CD4-positive, alpha-beta T cell (primary cell): ENCODE measurements at places on chromosomes 3 and 15.

GRCh38 chr3:148992027-148992634, 791 bp downstream of the GYG1 start:
- H3K27me3 ChIP-seq, result no peaks in the 10 kb centered on the region
- H3K36me3 ChIP-seq, result peaks cover 27% of the 10 kb centered on the region
- peaks cover 22% of the 10 kb centered on the region for H3K4me1 ChIP-seq
- DNase-seq, result peak; percentile 9
- H3K4me3 ChIP-seq, result peak overlapping the region; percentile 60

- peaks cover 4% of the 10 kb centered on the region for H3K4me1 ChIP-seq
- no peak overlapping the region for H3K4me3 ChIP-seq
- H3K27me3 ChIP-seq, result peaks cover under 1% of the 10 kb centered on the region
- no peak overlapping the region for H3K27ac ChIP-seq
These were observed 12.2 kb upstream of the VIPR1 start for GRCh38 chr3:42490243-42490642.

- H3K4me1 ChIP-seq, result no peaks in the 10 kb centered on the region
- no peak overlapping the region for H3K27ac ChIP-seq
- H3K4me3 ChIP-seq, result no peak overlapping the region
- no peaks in the 10 kb centered on the region for H3K36me3 ChIP-seq
These were observed 847.8 kb downstream of the SI start for GRCh38 chr3:164230385-164231094.

DNA sequence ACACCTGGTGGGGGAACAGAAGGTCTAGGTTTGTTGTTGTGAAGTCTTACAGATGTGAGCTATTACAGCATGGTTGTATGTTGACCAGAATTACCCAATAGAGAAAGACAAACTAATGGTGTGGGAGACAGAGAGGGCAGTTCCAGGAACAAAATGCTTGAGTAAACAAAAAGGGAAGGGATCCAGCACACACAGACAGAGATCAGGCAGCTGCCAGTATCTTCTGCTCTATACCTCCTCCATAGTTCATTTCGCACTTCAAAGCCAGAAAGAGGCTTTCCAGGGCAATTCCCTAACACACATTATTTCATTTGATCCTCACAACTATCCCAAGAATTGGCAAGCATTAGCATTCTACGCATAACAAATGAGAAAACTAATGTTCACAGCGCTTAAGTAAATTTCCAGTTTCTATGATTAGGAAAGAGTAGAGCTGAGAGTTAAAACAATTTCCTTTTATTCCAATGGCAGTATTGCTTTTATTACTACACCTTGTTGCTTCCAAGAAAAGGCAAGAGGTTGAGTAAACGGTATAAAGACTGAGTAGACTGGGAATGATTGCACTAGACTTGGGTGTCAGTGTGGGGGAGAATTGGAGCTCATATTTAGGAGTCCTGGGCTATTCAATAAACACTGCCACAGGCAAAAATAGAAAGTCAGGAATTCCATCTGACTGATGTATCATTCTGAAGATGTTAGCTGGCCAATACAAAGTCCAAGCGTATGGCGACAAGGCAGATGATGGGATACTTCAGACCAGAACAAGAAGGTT, 39.7 kb upstream of the ZNF280D start:
- no peak for DNase-seq
- no peak overlapping the region for H3K27ac ChIP-seq
- H3K36me3 ChIP-seq, result no peaks in the 10 kb centered on the region
- no peaks in the 10 kb centered on the region for H3K27me3 ChIP-seq
- H3K4me1 ChIP-seq, result no peaks in the 10 kb centered on the region
- no peak overlapping the region for H3K4me3 ChIP-seq

DNA sequence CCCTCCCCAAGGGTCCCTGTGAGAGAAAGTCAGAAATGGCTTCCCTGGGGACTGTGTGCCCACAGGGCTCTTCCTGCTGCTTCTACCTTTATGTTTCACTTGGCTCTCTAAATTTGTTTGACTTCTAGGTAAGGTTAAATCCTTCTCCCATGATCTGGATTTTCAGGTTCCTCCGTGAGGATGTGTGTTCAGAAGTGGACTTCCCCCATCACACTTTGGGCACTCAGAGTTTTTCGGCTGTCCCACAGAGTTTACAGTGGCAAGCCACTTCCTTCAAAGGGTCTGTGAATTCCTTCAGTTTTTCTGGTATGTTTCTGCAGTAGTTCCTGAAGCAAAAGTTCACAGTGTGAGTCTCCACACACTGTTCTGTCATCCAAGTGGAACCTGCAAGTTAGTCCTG, 30.9 kb upstream of the RARB start:
- H3K36me3 ChIP-seq, result no peaks in the 10 kb centered on the region
- no peaks in the 10 kb centered on the region for H3K4me1 ChIP-seq
- H3K27me3 ChIP-seq, result no peaks in the 10 kb centered on the region

- H3K27ac ChIP-seq, result no peak overlapping the region
- no peaks in the 10 kb centered on the region for H3K36me3 ChIP-seq
- no peak for DNase-seq
- no peaks in the 10 kb centered on the region for H3K4me1 ChIP-seq
- peaks cover 2% of the 10 kb centered on the region for H3K27me3 ChIP-seq
- no peak overlapping the region for H3K4me3 ChIP-seq
These were observed 245.3 kb upstream of the NSMCE3 start for GRCh38 chr15:29514926-29515325.
